Activated CD8-positive, alpha-beta T cell treated with anti-CD3 and anti-CD28 coated beads for 36 hours (primary cell): ENCODE measurements at places on chromosomes 1 and 21.

GRCh38 chr21:40386294-40386911 is 460.6 kb downstream of the DSCAM start:
- peak; percentile 65 for DNase-seq

- peak; percentile 78 for DNase-seq
Observed at GRCh38 chr21:42164064-42164789, 54.7 kb upstream of the ABCG1 start.

DNA sequence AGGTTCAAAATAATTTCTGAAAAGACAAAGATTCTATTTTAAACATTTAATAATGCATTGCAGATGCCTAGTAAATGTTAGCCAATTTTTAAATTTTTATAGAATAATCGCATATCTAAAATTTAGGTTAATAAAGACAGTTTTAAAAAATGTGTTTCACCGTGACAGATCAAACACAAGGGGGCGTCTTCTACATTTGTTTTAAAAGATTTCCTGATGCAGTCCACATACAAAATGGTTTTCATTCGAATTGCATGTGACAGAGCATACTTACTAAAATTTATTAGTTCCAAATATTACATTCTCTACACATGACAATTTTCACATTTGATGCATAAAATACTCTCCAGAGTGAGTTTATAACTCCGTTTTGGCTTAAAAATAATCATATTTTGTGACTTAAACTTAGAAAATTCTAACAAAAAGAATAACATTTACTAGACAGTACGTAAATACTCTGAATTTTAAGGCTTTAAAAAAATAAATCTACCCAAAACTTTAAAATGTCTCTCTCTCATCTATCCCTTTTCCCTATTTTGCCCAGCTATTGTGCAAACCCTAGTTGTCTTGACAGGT is 75.5 kb downstream of the ADAMTS1 start:
- no peak for DNase-seq

- DNase-seq: no peak
Observed at GRCh38 chr1:94741510-94741909, 78.6 kb upstream of the SLC44A3 start.

DNA sequence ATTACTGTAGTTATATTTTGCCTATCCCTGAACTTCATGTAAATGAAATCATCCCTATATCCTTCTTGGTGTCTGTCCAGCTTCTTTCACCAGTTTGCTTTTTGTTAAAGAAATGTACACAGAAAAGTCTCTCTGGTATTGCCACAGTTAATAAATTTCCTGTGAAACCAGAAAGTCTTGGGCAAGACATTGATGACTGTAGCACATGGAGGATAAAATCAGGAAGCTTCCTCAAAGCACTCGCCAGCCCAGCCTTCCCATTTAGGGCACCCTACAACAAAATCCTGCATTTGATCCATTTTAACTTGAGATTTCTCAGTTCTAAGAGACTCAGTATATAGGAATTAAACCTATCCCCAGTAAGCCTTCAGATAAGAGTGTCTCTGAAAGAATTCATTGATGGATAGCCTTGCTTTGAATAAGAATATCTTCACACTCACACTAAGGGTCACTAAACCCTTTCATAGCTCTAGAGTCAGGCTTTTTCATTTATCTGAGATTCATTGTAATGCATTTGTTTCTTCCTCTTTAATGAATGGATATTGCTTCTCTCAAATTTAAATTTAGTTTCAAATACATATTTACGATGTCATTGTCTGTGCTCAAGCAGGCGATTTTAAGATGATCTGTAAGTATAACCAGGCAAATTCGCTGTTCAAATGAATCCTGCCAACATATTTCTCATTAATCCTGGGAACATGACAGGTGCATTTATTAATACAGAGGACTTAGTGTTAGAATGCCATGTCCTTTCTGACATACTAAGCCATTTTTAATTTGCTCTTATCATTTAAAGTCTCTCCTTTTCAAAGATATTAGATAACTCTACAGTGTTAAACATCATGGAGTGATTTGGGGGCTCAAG is 153.1 kb downstream of the GRIK1 start:
- DNase-seq: no peak

DNA sequence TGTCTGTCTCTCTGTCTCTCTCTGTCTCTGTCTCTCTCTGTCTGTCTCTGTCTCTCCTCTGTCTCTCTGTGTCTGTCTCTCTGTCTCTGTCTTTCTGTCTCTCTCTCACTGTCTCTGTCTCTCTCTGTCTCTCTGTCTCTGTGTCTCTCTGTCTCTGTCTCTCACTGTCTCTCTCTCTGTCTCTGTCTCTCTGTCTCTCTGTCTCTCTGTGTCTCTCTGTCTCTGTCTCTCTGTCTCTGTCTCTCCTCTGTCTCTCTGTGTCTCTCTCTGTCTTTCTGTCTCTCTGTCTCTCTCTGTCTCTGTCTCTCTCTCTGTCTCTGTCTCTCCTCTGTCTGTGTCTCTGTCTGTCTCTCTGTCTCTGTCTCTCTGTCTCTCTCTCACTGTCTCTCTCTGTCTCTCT is 873 bp upstream of the COL6A1 start:
- no peak for DNase-seq

DNA sequence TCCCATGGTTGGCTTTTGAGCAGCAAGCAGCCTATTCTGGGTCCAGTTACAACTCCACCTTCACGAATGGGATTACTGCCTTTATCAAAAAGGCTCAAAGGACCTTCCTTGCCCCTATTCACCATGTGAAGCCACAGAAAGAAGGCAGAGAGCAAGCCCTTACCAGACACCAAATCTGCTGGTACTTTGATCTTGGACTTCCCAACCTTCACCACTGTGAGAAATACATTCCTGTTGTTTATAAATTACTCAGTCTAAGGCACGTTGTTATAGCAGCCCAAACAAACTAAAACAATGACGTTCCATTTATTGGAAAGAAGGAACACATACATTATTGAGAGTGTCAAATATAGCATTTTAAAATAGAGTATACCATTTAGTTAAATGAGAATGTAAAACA is 1557.9 kb downstream of the PLA2G4A start:
- no peak for DNase-seq

GRCh38 chr1:160795951-160796383 is at the start of gene LY9:
Gene LY9 (plus strand): TSS chr1:160796174. CDS start chr1:160796188, 14 bp downstream.
- DNase-seq: peak; percentile 93

GRCh38 chr1:26582836-26583460 is 53.4 kb downstream of the RPS6KA1 start:
- peak; percentile 94 for DNase-seq

GRCh38 chr1:2212532-2213491 is 15.3 kb upstream of the SKI start:
- DNase-seq: peak; percentile 71

- no peak for DNase-seq
Observed at GRCh38 chr1:236148470-236148845, 6.1 kb downstream of the GPR137B start.

DNA sequence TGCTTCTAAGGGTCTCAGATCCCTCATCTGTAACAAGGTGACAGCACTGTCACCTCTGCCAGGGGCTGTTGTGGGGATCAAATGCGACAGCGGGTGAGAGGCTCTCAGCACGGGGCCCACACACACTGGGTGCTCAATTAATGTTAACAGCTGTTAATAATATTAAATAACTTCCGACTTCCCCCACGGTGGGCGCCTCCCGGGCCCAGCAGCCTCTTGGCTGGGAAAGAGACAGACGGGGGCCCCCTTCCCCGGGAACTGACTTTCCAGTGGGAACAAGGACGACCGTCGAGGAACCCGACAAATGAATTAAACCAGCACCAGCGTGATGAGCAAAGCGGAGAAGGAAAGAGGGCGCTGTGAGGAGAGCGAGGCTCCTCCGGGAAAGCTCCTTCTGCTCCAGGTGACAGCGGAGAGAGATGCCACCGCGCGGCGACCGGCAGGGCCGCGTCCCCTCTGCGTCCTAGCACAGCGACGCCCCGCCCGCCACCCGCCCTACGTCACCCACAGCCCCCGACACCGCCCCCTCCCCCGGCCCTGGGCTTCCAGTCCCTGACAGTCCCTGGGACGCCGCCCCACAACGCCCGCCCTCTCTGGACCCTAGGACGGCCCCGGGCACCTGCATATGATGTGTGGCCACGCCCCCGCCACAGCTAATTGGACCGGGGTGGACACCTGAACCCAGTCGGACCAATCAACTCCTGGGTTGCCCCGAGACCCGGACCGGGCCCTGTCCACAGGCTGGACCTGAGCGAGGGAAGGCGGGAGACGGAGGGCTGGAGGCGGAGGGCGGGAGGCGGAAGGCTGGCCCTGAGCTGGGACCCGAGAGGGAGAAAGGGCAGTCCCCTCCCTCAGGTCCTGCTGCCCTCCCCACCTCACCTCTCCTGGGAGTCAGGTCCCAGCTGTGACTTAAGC is 38.2 kb downstream of the MATN1 start:
- peak; percentile 31 for DNase-seq

GRCh38 chr1:205024679-205025078 is 18.3 kb upstream of the CNTN2 start:
- no peak for DNase-seq

DNA sequence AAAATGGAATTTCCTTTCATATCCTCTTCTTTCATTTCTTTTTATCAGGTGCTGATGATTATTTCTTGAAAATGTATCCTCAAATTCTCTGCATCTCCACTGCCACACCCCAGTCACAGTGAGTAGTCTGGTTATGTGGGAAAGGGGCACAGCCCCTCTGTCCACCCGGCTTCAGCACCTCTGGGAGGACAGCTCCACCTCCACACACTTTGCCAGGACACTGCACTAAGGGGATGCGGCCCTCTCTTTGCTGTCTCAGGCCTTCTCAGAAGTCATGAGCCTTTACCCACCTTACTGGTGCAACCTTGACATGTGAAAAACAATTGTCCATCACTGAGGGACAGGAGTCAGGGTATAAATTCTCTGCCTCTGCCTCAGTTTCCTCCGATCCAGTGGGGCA is 433.1 kb downstream of the PCP4 start:
- DNase-seq: no peak

- peak; percentile 70 for DNase-seq
Observed at GRCh38 chr1:6348511-6349191, 44.9 kb downstream of the ACOT7 start.

DNA sequence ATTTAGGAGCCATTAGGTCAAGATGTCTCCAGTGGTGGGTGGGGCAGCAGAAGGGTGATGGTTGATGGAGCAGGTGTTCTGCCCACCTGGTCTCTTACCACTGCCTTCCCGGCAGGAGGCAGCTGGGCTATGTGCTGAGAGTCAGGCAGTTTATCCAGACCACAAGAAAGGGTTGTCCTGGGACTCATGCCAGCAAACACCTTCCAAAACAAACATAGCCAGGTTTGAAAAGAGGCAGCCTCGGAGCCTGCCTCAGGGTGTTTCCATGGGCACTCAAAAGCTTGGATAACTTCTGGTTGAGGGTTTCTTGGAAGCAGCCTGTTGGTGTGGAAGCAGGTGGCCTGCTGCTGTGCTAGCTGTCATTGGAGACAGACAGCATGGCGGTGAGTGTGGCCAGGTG is 187.2 kb downstream of the PCP4 start:
- no peak for DNase-seq

DNA sequence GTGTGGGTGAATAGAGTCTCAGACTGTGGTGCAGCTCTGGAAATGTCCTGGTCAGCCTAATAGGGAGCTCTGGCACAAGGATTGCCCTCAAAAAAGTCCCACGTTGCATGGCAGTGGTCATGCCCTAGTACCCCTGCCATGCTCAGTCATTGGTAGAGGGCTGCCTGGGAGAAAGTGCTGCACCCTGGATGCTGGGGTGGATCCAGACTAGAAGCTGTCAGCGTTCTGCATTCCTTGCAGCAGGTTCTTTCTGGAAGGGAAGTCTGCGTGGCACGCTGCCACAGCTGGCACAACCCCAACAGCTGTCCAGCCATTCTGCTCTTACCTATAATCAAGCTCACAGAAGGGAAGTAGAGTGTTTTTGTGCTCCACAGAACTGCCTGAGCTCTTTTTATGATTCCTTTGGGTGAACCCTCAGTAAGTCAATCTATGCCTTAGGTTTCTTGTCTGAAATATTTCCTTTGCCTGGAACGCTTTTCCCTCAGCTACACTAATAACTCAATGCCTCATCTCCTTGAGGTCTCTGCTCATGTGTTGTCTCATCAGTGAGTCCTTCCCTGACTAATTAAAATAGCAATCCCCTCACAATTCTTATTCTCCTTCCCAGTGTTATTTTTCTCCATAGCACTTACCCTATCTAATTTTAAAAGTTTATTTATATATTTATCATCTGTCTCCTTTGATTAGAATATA is 61.5 kb upstream of the JAK1 start:
- no peak for DNase-seq

DNA sequence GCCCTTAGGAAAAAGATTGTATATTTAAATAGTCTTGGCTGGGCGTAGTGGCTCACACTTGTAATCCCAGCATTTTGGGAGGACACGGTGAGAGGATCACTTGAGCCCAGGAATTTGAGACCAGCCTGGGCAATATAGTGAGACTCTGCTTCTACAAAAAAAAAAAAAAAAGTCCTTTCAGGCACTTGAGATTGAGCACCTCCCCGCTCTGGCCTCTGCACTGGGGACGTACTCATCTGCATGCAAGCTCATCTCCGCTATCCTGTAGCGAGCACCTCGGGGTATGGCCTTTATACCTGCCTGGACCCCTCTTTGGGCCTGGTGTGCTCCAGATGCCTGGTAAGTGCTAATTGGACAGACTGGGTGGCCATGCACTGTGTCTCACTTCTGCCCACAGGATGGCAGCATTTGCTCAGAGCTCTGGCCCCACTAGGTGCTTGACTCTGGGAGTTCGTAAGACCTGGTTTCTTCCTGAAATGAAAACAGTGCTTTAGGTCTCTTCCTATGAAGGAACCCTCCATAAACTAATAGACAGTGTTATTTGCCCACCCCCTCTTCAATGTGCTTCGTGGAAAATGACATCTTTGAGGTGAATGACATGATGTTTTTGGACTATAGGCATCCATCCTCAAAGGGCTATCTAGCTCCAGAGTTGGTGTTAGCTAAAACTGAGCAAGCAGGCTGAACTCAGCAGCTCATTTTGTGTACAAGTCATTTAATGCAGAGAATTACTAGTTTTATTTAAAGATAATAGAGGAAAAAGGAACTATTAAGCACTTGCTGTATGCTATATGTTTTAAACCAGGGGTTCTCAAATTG is 61.7 kb upstream of the ADAR start:
- DNase-seq: peak; percentile 88

DNA sequence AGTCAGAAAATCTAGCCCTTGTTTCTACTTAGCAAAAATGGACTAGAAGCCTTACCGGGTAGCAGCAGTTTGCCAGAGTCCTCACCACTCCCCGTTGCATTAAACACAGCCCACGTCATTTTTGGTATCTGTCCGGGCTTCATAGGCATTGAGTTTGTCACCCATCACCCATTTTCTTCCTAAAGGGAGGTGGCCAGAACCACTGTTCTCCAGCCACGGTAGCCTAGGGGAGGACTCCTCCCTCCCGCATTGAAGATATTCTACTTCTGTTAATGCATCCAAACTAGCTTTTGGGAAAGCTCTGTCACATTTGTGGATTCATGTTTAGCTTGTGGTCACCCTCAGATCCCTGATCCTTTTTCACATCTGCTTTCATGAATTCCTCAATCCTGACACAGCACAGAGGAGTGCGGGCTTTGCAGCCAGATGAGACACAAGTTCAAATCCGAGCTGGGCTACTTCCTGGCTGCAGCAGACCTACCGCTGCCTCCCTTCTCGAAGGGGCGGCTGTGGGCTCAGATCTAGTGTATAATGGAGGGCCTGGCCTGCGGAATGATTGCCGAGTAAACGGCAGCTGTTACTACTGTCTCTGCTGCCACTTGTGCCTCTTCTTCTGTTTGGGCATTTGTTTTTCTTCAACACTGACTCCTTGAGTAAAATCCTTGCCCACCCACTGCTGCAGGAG is 63.2 kb upstream of the EFHD2 start:
- DNase-seq: no peak
